ENCODE measurements at places on chromosomes 4 and X. TPM values are rescaled to one million over a fixed set of nuclear protein-coding genes. Genes with fewer than 3 reads are reported as not detected.

The POU3F4 gene
- total RNA-seq = not detected

The ERAS gene
- not detected for total RNA-seq

The STBD1 gene
- 0.94 TPM for total RNA-seq

The ACE2 gene
- not detected for total RNA-seq

The FIP1L1 gene
- total RNA-seq = 30.9 TPM

The PPEF2 gene
- not detected for total RNA-seq

The LAS1L gene
- total RNA-seq = 13.5 TPM

The MAML3 gene
- total RNA-seq = 3.0 TPM

The TMPRSS11F gene
- total RNA-seq = not detected
